ENCODE measurements at places on chromosomes 1 and 21. TPM values are rescaled to one million over a fixed set of nuclear protein-coding genes. Genes with fewer than 3 reads are reported as not detected.

The S100A2 gene
- total RNA-seq: 21.7 TPM

The KCNJ9 gene
- not detected for total RNA-seq

The XCL1 gene
- not detected for total RNA-seq

The BLACAT1 gene
- total RNA-seq: 0.63 TPM

The FCRL2 gene
- total RNA-seq: not detected

The SPATA46 gene
- total RNA-seq: not detected

The SEMA4A gene
- total RNA-seq: 2.4 TPM

The SYCP1 gene
- not detected for total RNA-seq

The GJA5 gene
- not detected for total RNA-seq

The TPTE gene
- not detected for total RNA-seq

The IFNLR1 gene
- total RNA-seq: 1.5 TPM

The OMA1 gene
- 6.8 TPM for total RNA-seq

The ITGB2 gene
- total RNA-seq: not detected

The MNDA gene
- total RNA-seq: not detected

The CYP4A22 gene
- total RNA-seq: not detected

The NBPF26 gene
- 6.3 TPM for total RNA-seq

The C1QTNF12 gene
- 1.3 TPM for total RNA-seq

The FBXO28 gene
- 25.1 TPM for total RNA-seq

The AIRE gene
- total RNA-seq: 0.13 TPM

The EDEM3 gene
- 11.7 TPM for total RNA-seq

The SPRR5 gene
- total RNA-seq: not detected

The UTP25 gene
- 4.9 TPM for total RNA-seq

The CRYAA gene
- not detected for total RNA-seq

The PROK1 gene
- total RNA-seq: not detected

The SYT14 gene
- total RNA-seq: 2.6 TPM

The EFNA3 gene
- total RNA-seq: 0.98 TPM

The SLC37A1 gene
- total RNA-seq: 13.6 TPM

The SLX9 gene
- 15.2 TPM for total RNA-seq

The PERM1 gene
- not detected for total RNA-seq

The AVPR1B gene
- not detected for total RNA-seq

The TMPRSS2 gene
- under 0.01 TPM for total RNA-seq

The HCRTR1 gene
- total RNA-seq: not detected

The SPRR4 gene
- total RNA-seq: not detected

The PLEKHG5 gene
- 14.2 TPM for total RNA-seq

The SMCP gene
- total RNA-seq: not detected

The ADAM30 gene
- not detected for total RNA-seq

The SELL gene
- 0.16 TPM for total RNA-seq

The UBQLN4 gene
- 27.9 TPM for total RNA-seq

The FHAD1 gene
- total RNA-seq: 0.51 TPM

The PHF13 gene
- total RNA-seq: 16.1 TPM

The ERICH3 gene
- total RNA-seq: not detected

The FCAMR gene
- total RNA-seq: not detected

The ZMYND12 gene
- total RNA-seq: 1.9 TPM

The PPIAL4G gene
- not detected for total RNA-seq

The RIPK4 gene
- total RNA-seq: 12.1 TPM

The FMO2 gene
- not detected for total RNA-seq

The NBPF10 gene
- 1.8 TPM for total RNA-seq

The TSACC gene
- total RNA-seq: 0.76 TPM

Measured in mesangial cell (primary cell).